ENCODE measurements at places on chromosomes 16 and 17. TPM values are rescaled to one million over a fixed set of nuclear protein-coding genes. Genes with fewer than 3 reads are reported as not detected.
A peak's percentile ranks its signal among the peaks of the same experiment; 100 is the strongest.

The MEIOB gene
- 0.26 TPM for polyA plus RNA-seq

DNA sequence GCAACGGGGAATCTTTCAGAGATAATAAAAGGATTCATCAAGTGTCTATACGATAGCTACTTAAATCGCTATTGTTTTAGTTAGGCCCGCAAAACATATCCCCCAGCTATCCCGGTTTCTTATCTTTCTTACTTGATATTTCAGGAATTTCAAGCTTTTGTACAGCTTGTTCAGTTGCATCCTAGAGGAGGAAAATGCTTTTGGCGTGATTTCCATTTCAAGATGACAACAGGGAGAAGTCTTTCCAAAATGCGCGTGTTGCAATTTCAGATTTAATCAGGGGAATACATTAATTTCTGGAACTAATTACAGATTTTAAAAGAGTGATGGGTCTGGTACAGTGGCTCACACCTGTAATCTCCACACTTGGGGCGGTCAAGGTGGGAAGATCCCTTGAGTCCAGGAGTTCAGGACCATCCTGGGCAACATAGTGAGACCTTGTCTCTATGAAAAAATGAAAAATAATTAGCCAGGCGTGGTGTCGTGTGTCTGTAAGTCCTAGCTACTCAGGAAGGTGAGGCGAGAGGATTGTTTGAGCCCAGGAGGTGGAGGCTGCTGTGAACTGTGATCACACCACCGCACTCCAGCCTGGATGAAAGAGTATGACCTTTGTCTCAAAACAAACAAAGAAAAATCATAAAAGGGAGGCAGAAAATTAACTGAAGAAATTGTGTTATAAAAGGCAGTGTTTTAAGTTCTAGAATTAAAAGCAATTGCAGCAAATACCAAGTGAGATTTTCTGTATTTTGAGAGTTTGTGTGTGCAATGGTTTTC lies 546.1 kb downstream of the MAF start:
- no peak for DNase-seq

- DNase-seq, result no peak
These were observed 19.6 kb downstream of the MAP2K3 start for GRCh38 chr17:21304091-21304490.

The HELZ gene
- polyA plus RNA-seq, result 27.0 TPM

The NOD2 gene
- polyA plus RNA-seq, result 2.3 TPM

The ARL5C gene
- not detected for polyA plus RNA-seq

The ABI3 gene
- polyA plus RNA-seq, result 6.7 TPM

DNA sequence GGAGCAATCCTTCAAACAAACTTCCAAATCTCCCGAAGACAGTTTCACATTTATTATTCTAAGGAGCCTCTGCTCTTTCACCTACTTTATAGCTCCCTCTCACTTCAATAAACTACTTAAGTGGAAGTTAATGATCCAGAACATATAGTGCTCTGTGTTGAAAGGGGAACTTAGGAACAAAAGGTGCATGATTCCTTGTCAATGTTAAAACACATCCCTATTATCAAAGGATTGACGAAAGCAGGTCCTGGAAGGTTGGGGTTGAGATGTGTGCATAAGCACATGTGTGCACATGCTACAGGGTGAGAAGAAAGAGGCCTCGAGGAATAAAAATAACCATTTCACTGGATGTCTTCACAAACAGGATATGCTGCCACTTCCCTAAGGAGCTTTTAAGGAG lies 170.3 kb downstream of the SLC39A11 start:
- DNase-seq, result no peak

- no peak for DNase-seq
These were observed 507 bp downstream of the SERPINF1 start for GRCh38 chr17:1762233-1762900.

- no peak for DNase-seq
These were observed 32.8 kb upstream of the HAS3 start for GRCh38 chr16:69072640-69072974.

GRCh38 chr16:79380995-79381602 lies 219.4 kb downstream of the MAF start:
- DNase-seq, result no peak

GRCh38 chr16:1332618-1333148 lies 762 bp upstream of the BAIAP3 start:
- DNase-seq, result no peak

GRCh38 chr16:30949650-30950515 lies 1.0 kb downstream of the ORAI3 start:
- DNase-seq, result peak; percentile 73

GRCh38 chr16:77037696-77038347 lies 153.2 kb upstream of the MON1B start:
- DNase-seq, result no peak

The NAE1 gene
- polyA plus RNA-seq, result 36.5 TPM

DNA sequence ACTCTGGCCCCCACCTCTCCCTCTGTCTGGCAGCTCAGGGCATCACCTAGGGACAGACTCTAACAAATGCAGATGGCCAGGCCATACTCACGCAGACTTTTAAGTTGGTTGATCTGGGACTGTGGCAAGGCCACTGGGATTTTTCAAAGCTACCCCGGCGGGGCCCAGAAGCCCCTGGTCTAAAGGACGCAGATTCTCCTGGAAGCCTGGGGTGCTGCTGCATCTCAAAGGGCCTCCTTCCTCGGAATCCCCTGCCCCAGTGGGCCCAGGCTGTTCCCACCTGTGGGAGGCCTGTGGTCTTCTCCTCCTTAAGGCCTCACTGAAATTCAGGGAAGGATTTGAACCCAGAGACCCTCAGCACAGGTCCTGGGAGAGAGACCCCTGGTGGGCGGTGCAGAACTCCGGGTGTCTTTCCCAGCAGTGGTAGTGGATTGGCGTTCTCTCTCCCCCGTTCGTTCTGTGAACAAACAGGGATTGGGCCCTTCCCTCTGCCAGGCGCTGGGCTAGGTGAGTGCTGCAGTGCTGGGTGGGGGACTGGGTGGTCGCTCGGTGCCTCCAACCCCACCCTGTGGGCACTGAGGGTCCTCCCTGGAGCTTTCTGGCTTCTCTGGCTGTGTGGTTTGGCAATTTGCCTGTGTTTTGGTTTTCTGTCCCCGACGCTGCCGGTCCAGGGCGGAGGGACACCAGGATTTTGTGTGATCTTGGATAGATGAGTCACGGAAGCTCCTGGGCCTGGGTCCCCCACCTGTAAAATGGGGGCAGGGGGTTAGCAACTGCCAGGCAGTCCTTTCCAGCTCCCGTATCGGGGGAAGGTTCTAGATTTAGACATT lies 160.5 kb upstream of the GSE1 start:
- no peak for DNase-seq

DNA sequence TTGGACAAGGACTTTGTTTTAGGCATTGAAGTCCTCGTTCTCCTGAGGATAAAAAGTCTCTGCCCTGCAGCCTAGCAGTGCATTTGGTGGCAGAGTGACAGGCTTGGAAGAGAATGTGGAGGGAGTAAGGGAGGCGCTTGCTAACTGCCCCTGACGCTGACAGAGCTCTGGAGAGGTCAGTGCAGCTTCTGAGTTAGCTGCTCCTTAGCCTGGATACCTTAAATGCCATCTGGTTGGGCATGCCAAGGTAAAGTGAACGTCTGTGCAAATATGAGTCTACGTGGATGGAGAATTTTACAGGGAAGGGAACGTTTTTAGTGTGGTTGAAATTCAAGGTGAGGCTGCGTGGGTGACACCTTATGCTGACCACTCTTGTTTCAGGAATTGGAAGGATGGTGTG lies 44.4 kb downstream of the SEC14L1 start:
- no peak for DNase-seq

The MIF4GD gene
- polyA plus RNA-seq, result 13.1 TPM

The TLCD3A gene
- polyA plus RNA-seq, result 13.9 TPM

DNA sequence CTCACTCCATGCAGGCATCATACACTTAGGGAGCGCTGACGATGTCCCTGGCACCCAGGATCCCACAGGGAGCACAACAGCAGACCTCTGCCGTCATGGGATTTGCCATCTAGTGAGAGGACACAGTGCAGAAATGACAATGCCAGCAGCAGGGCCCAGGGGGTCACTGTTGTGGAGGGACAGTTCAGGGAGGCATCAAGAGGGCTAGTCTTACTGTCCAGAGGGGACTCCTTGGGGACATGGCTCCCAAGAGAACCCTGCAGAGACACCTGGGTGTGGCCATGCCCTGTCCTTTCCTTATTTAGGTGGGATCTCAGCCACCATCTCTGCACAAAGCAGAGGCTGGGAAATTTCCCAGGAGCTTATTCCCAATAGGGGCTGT lies 73.7 kb downstream of the CRISPLD2 start:
- DNase-seq, result no peak

The FOXF1 gene
- polyA plus RNA-seq, result not detected

DNA sequence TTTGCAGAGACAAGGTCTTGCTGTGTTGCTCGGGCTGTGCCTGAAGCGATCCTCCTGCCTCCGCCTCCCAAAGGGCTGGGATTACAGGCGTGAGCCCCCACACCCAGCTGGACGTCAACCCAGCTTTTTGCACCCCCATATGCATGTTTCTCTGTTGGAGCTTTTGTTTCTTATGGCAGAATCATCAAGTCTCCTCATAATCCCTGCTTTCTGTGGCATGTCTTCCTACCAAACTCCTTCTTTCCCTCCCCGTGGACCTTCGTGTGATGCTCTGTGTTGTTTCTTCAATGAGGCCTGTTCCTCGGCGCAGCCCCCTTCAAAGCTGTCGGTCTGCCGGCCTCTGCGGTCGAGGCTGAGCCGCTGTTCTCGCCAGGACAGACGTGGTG lies 71.6 kb downstream of the METRNL start:
- DNase-seq, result no peak

GRCh38 chr16:47562366-47562765 lies 101.2 kb downstream of the PHKB start:
- no peak for DNase-seq

DNA sequence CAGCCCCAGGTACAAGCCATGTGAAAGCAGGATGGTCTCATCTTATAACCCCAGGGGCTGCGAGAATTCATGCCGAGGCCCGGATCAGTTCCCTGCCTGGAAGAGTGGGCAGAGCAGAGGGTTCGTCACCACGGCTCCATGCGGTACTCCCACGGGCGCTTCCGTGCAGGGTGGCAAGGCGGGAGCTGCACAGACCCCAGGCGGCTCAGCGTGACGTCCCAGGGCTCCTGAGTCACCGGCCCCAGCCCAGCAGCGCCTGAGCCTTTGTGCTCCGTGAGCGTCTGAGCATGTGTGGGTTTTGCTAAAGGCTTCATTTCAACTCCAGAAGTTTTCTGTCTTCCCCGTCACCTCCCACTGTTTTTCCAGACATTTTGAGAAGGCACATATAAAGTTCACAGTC lies 71.2 kb upstream of the CHMP6 start:
- DNase-seq, result no peak

- DNase-seq, result no peak
These were observed 104.0 kb upstream of the CCL2 start for GRCh38 chr17:34151102-34151501.

The FOXN1 gene
- polyA plus RNA-seq, result 0.12 TPM

- DNase-seq, result no peak
These were observed 264.8 kb upstream of the RPL38 start for GRCh38 chr17:73938706-73939105.

The UNC45B gene
- polyA plus RNA-seq, result 250 TPM

The HLF gene
- polyA plus RNA-seq, result 8.1 TPM
